ENCODE measurements at places on chromosomes 5 and 9.

DNA sequence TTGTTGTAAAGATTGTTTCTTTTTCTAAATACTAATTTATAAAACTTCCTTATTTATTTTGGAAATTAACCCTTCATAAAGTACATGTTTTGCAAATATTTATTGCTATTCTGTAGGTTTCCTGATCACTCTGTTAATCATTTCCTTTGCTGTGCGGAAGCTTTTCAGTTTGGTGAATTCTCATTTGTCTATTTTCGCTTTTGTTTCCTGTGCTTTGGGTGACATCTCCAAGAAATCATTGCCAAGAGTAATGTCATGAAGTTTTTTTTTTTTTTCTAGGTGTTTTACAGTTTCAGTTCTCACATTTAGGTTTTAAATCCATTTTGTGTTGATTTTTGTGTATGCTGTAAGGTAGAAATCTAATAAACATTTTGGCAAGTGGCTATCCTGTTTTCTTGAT lies 1899.8 kb upstream of the ACO1 start:
- no peak for DNase-seq

GRCh38 chr5:18195910-18196309 lies 561.6 kb downstream of the TAF11L14 start:
- no peak for DNase-seq

DNA sequence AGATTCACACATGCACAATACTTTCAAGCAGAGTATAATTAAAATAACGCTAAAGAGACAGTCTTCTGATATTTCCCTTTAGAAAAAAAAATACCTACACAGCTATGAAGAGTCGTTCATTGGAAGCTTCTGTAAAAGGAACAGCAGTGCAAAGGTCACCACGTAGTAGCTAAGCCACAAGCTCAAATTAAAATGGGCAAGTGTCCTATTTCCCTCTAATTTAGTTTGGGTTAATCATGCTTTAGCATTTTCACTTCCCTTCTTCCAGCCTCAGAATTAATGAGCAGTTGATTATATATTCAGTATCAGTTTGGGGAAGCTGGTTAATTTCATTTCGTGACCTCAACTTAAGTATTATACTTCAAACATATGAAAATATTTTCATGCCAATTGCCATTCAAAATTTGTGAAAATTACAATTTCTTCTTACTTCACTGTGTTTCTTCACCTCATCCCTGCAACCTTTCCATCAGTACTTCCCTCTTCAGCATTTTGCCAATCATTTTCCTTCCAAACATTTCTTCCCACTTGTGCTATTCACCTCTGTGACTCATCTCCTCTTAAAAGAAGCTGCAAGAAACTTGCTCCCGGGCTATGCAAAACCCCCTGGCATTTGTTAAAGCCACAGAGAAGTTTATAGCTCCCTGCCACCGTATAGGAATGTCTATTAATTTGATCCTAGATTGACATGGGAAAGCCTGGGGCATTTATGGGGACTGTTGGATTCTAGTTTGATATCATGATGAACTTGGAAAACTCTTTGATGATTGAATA lies 83.0 kb downstream of the DMRTA1 start:
- DNase-seq, result peak; percentile 3

GRCh38 chr9:12916042-12916441 lies 141.2 kb downstream of the LURAP1L start:
- no peak for DNase-seq

DNA sequence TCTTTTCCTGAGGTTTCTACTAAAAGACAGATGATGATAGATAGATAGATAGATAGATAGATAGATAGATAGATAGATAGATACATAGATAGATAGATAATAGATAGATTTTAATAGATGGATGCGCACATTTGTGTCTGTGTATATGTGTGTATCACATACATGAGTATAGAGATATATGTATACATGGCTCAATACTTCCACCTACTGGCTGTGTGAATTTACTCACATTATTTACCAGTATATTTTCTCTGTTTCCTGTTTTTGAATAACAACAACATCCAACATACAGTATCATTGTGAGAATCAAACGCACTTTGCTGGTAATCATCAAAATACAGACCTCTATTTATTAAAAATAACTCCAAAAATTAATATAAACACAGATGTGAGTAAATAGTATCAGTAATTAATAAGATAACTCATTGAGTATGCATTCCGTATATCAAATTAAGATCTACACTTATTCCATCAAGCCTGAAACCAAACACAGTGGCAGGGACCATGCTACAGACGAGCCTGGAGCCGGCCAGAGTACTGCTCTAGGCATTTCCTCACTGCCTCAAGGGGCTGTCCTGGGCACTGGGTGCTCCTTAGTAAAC lies 338.0 kb downstream of the SEMA5A start:
- DNase-seq, result peak; percentile 49

DNA sequence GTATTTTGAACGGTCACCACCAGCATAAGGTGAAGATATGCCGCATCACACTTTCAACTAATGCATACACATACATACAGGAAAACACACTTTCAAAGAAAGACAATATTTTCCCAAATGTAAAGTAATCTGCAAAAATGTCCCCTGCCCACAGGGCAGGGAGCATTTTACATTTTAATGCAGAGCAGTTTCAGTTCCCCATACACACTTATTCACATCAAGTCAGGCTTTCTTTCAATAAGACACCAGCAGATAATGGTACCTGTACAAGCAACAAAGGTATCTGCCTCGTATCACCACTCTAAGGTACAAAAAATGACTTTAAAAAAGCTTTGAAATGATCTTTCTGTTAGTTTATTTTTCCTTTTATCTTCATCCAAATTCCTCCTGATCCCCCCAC lies 247.1 kb upstream of the CCNG1 start:
- no peak for DNase-seq

DNA sequence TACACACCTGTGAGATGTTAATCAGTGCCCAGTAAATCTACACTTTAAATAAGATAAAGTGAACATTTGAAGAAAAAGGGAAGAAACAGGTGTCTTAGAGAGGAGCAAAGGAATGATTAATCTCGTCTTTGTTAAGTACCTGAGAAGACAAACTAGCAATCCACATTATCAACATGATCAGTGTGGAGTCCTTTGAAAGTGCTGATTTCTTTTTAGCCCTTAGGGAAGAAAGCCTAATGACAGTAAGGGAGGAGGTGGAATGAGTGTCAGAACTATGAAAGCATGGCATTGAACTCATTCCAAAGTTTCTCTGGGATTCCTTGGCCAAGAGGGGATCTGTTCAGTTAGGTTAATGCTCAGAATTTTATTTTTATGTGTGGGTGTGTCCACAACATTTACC lies 1109.0 kb upstream of the ACO1 start:
- no peak for DNase-seq

- no peak for DNase-seq
These were observed 121.7 kb downstream of the ICE1 start for GRCh38 chr5:5544094-5544663.

DNA sequence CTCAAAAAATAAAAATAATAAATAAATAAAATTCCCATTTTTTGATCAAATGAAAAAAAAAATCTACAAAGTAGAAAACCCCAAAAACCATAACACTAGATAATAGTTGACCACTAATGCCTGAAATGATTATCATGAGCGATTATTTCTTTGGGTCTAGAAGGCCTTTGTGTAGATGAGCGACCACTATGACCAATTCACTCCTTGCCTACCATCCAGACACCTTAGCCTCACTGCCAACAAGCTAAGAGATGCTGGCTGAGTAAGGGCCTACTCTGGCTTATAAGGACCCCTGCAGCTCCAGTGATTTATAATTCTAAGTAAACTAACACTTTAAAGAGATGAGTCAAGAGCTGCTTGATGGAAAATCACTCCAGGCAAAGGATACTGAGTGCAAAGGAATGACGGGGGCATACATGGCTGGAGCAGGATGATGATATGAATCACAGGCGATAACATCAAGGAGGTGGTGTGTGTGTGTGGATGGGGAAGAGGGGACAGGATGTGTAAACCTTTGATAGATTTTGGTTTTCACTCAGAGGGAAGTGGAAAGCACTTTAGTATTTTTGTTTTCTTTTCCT lies 4.8 kb upstream of the F2RL1 start:
- DNase-seq, result peak; percentile 76

DNA sequence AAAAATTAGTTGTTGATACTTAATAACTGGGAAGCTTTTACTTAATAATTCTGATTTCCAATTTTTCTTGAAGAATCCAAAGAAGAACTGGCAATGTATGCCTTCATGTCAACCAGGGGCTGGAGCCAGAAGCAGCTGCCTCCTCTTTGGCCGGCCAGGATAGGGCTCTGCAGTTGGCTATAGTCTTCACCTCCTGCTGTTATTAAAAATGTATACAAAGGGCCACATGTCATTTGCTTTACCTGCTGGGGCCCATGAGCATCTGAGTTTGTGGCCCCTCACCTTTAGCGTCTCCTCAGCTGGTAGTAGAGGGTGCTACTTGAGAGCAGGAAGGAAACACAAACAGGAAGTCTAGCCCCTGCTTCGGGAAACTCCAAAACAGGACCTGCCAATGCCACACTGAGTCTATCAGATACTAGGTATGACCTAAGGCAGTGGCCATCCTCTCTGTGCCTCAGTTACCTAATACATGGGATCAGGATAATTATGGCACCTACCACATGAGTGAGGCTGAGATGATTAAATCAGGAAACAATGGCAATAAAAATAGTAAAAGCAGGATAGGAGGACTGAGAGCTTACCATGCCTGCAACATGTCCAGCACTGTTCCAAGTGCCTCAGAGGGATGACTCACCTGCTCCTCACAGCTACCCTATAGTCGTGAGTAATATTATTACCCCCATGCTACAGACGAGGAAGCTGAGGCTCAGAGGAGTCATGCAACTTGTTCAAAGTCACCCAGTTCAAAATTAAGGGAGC lies 21.3 kb downstream of the CCDC69 start:
- peak; percentile 10 for DNase-seq

- DNase-seq, result no peak
These were observed 87.6 kb downstream of the DRD1 start for GRCh38 chr5:175356428-175356827.

DNA sequence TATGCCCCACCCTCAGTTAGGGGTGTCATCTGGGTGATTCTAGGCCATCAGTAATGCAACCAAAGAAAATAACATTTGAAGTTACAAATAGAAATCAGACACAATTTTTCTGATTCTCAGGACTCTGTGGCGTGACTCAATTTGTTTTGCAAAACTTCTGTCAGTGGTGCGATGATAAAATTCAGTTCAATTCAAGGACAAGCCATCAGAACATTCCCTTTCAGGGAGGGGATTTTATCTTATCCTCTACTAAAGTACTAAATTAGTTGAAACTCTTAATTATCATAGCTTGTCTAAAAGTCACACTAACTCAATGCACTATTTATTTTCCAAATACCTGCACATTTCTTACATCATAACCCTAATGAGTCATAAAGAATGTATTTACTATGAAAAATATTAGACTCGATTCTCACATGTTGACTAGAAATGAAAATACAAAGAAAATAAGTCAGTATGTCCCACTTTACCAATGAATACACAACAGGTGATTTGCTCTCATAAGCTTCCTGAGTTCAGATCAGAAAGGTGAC lies 28.2 kb downstream of the HTR4 start:
- no peak for DNase-seq

GRCh38 chr5:125987677-125988255 lies 435.4 kb upstream of the GRAMD2B start:
- no peak for DNase-seq

DNA sequence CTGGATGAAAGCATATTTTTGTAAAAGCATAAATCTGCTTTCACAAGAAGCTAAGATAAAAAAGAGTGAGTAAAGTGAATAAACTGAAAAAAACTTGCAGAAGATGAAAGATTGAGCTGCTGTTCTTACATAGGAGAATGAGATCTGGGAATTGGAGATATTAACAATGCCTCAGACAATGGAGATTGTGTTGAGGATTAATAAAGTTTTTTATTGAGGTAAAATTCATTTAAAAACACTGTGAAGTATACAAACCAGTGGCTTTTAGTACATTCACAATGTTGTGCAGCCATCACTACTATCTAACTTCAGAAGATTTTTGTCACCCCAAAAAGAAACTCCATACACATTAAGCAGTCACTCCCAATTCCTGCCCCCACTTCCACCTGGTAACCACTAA lies 19.7 kb upstream of the UBLCP1 start:
- no peak for DNase-seq

DNA sequence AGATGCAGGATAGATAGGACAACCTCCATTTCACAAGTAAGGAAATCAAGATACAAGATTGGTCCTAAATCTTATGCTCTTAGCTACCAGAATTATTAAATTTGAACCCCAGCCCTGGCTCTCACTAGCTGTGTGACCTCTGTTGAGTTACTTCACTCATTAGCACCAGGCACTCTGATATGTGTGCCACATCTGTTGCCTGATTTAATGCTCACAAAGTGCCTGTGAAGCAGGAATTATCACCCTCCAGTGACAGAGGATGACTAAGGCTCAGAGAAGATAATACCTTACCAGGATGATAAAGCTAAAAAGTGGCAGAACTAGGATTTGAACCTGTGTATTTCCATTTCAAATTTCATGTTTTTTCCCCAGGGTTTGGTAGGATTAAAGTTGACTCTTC lies 110.0 kb downstream of the PLPPR1 start:
- no peak for DNase-seq

GRCh38 chr5:28305891-28306290 lies 1267.5 kb upstream of the CDH9 start:
- DNase-seq, result no peak

GRCh38 chr9:127177665-127178265 lies 55.3 kb upstream of the ANGPTL2 start:
- DNase-seq, result no peak

DNA sequence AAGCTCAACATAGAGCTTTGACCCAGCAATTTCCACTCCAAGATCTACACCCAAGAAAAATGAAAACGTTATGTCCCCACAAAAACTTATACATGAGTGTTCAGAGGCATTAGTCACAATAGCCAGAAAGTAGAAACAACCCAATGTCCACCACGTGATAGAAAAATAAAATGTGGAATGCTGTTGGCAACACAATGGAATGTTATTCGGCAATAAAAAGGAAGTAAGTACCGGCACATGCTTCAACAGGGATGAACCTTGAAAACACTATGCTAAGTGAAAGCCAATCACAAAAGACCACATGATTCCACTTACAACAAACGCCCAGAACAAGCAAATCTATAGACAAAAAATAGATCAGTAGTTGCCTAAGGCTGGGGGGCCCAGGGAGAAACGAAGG lies 6.0 kb downstream of the UBQLN1 start:
- DNase-seq, result no peak

DNA sequence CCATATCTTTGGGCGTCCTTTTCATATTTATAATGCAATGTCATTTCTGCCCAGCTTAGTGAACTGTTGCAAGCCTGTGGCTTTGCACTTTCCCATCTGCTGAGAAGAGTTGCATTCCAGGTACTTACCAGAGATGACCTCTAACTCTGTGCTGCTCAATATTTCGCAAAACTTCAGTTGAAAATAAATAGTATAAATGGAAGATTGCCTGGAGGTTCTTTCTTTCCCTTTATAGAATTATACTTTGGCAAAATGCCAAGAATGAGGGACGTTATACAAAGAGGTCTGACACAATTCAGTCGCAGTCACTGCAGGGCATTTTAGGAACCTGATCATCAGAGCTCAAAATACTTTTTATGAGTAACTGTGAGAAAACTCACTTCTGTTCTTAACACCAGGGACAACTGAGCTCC lies 18.9 kb upstream of the VLDLR start:
- DNase-seq, result peak; percentile 18
